ENCODE measurements at places on chromosomes 1 and 21.

GRCh38 chr1:203324105-203325025, 19.0 kb downstream of the BTG2 start:
- DNase-seq = no peak

DNA sequence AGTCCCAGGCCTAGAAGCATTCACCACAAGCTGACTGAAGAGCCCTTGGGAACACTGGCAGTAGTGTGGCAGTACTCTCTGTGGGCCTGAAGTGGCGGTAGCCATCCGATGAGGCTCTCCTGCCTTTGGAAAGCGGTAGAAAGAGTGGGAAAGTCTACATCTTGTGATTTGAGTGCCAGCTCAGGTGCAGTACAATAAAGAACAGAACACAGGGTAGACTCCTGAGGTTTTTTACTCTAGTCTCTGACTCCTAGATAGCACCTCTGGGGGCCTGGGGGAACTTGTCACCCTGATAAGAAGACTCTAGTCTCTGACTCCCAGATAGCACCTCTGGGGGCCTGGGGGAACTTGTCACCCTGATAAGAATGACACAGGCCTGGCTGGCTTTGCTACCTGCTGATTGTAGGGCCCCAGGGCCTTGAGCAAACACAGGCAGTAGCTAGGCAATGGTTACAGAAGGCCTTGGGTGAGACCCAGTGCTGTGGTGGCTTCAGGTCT, 18.0 kb upstream of the IL20 start:
- DNase-seq = no peak

GRCh38 chr1:220294846-220295301, 22.6 kb upstream of the RAB3GAP2 start:
- DNase-seq = no peak

GRCh38 chr1:34176830-34177603, at the start of gene C1orf94:
Gene C1orf94 (plus strand): TSS chr1:34176907. CDS start chr1:34177790, 883 bp downstream.
- no peak for DNase-seq

GRCh38 chr1:62325081-62325480, 5.8 kb upstream of the KANK4 start:
- no peak for DNase-seq

GRCh38 chr1:202162047-202162417, 1.6 kb upstream of the PTPN7 start:
- no peak for DNase-seq

- DNase-seq = no peak
These were observed 347.4 kb downstream of the SIPA1L2 start for GRCh38 chr1:232282498-232282897.

- DNase-seq = no peak
These were observed 133.8 kb downstream of the AK5 start for GRCh38 chr1:77415579-77415978.

Measured in tibial nerve (tissue), 4 donors.